ENCODE measurements at places on chromosomes 11 and 22. TPM values are rescaled to one million over a fixed set of nuclear protein-coding genes. Genes with fewer than 3 reads are reported as not detected.

DNA sequence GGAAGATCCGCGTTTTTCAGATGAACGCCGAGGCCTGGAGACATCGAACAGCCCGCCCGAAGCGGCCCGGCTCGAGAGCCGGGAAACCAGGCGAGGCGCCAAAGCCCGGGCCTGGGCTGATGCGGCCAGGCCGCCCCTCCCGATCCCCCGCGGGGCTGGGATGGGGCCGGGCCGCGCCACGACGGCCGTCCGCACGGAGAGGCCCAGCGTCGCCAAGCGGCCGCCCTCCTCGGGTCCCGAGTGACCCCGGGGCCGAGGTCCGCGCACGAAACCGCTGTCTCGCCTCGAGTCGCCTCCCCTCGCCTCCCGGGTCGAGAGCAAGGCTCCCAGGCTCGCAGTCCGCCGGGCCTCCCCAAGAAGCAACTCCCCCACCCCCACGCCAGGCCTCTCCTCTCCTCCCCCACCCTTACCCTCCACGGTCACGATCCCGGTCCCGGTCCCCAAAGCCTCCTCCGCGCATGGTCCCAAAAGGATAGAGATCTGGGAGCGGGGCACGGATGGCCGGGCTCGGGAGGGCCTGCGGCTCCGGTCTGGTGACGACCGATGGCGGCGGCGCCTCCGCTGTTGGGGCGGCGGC, 482 bp downstream of the DDX17 start:
- DNase-seq: peak; percentile 62

GRCh38 chr11:129973809-129974208, 28.8 kb downstream of the PRDM10 start:
- no peak for DNase-seq

GRCh38 chr11:14645985-14646900, 2.6 kb downstream of the PDE3B start:
- DNase-seq: peak; percentile 21

GRCh38 chr11:78762105-78762504, 187.4 kb upstream of the NARS2 start:
- no peak for DNase-seq

- no peak for DNase-seq
These were observed 63.9 kb downstream of the GAS2 start for GRCh38 chr11:22730319-22730718.

The PDE2A gene
- 0.93 TPM for total RNA-seq

The TP53I11 gene
- 0.81 TPM for total RNA-seq

The PVALB gene
- not detected for total RNA-seq
